ENCODE measurements at places on chromosomes 16 and 17.

GRCh38 chr17:32283745-32284201, 18.1 kb downstream of the RHBDL3 start:
- no peak for DNase-seq

- DNase-seq: no peak
Observed at GRCh38 chr17:79746889-79747507, 16.3 kb downstream of the ENPP7 start.

DNA sequence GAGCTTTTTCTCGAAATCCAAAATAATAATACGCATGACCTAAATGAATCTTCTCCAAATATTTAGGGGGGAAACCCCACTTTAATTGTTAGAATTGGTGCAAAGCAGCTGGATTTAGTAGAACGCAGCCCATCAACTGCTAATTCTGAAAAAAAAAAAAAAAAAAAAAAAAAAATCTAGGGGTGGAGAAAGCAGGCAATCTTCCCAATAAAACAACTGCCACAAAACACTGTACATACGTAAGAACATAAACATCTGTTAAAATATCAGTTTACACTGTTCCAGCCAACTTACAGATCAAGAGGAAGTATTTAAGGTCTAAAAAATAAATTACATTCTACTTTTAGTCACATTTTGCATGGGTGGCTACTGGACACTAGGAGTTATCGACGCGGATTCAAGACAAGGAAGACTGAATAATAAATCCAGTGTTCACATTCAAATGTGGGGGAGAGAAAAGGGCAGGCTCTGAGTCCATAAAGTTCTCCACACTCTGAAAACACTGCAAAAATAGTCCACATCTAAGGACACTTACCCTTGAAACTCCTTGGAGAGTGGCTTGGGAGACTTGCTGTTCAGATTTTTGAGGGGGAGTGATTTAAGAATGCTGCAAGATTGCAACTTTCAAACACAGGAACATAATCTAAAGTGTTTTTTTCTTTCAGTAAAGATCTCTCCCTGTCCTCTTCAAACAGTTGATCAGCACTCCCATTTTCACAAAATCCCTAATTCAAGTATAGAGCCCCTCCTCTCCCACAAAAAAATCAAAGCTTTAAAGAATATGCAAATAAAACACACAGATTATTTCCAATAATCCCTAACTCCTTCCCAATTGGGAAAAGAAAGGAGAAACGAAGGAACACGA, 1.3 kb downstream of the APPBP2 start:
- DNase-seq: no peak

GRCh38 chr16:13898233-13898632, 21.7 kb upstream of the ERCC4 start:
- no peak for DNase-seq

DNA sequence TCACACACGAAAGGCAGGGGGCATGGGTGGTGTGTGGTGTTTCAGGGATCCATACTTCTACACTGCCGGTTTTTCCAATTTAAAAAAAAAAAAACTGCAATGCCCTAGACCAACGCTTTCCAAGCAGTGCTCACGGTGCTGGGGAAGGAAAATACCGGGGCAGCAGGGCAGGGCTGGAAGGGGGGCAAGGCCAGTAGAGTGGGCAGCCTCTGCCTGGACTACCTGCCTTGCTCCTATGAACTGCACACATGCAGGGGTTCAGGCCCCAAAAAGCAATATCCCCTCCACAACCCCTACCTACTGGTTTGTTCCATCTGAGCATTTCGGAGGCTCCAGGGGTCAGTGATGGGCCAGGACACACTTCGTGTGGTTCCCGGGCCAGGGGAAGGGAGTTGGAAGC, 29.4 kb downstream of the RPH3AL start:
- no peak for DNase-seq

- DNase-seq: no peak
Observed at GRCh38 chr17:21345236-21345635, 30.9 kb upstream of the KCNJ12 start.

GRCh38 chr16:88527186-88527936, 42.8 kb upstream of the ZC3H18 start:
- DNase-seq: peak; percentile 60

GRCh38 chr17:62000186-62000585, 64.9 kb downstream of the MED13 start:
- no peak for DNase-seq

- DNase-seq: no peak
Observed at GRCh38 chr16:51407921-51408320, 256.9 kb upstream of the SALL1 start.

- no peak for DNase-seq
Observed at GRCh38 chr17:50586421-50587247, 26.1 kb downstream of the CACNA1G start.

- DNase-seq: no peak
Observed at GRCh38 chr17:78903101-78903779, at the start of gene CEP295NL. Gene CEP295NL, minus strand, starts transcription at chr17:78903201. Its CDS starts 1,373 bp downstream, at chr17:78901828.

DNA sequence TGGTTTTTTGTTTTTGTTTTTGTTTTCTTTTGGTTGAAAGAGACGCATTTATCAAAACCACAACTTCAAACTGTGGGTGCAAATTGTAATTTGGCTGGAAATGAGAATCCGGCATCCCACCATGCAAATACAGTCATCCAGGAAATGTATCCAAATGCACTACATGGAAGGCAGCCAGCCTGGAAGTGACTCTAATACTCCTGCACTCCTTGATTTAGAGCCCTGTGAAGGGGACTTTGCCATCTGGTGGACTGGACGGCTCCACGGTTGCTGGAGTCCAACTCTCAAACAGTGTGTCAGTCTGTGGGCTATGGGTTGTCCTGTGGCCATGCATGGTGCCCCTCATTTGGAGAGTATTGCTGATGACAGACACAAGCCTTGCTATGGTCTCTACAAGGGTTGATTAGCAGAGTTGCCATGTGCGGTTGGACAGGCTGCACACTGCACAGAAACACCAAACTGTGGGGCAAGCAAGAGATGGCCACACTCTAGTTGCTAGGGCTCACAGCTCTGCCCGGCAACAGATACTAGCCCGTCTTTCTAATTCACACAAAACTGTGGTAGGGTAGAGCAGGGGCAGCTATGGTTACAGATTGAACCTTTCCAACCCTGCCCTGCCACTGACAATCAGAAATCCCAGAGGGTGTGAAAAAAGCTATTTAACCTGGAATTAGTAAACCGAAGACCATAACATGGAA, 62.4 kb downstream of the VAT1L start:
- no peak for DNase-seq

All from activated naive CD4-positive, alpha-beta T cell (primary cell).